Stimulated activated CD4-positive, alpha-beta T cell treated with anti-CD3 and anti-CD28 coated beads, Interleukin-2, amount 100 ng/mL, for 24 hours (primary cell): ENCODE measurements at places on chromosomes 1 and 21.

- DNase-seq: no peak
Observed at GRCh38 chr1:156310962-156311361, 11.9 kb upstream of the VHLL start.

GRCh38 chr1:79524126-79524525 lies 517.6 kb upstream of the ADGRL4 start:
- no peak for DNase-seq

DNA sequence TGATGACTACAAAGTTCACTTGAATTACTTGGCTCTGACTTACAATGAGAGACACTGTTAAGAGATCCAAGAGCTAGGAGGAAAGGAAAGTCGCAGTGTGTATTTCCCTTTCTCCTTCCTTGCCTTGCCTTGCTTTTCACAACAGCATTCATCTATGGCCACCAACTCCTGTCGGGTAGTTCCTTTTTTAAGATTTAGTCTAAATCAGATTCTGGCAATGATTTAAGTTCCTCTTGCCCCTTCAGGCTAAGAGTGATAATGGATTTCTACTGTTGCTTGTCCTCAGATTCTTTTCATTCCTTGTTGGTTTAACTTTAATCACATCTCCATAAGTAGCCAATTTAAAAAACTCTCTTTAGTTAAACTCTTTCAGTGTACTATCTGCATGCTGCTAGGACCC lies 91.9 kb downstream of the GTF2B start:
- DNase-seq: no peak

GRCh38 chr1:205972081-205972480 lies 28.8 kb upstream of the SLC26A9 start:
- DNase-seq: no peak
